ENCODE measurements at places on chromosomes 3 and 15.

GRCh38 chr3:59027607-59028006 is 22.2 kb downstream of the CFAP20DC start:
- DNase-seq: no peak

DNA sequence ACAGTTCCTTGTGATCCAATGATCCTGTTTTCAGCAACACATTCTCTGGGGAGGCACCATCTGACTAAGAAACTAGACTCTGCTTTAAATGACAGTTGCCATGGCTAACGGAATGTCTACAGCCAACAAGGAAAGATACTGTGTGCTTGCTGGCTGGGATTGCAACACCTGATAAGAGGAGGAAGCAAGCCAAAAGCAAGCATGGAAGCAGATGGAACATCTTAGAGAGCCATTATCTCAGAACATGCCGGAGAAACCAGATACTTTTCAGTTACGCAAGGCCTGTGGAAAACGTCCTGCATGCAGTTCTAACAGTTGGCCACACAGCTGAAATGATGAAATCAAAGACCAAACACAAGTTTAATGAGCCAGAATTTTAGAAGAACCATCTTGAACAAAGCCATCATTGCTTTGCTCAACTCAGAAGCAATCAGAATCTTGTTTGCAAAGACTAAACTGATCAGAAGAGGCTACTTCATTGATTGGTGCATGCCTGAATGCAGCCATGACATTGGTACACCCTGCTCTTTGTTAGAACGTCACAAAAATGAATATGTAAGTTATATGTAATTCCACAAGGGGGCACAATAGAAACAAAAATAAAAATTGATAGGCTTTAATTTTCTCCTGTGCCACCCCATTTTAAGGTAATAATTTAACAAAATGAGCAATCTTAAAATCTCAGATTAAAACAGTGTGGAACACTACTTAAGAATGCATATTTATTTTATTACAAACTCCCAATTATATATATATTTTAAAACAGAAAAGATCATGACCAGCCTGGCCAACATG is 50.8 kb downstream of the GXYLT2 start:
- DNase-seq: peak; percentile 60

DNA sequence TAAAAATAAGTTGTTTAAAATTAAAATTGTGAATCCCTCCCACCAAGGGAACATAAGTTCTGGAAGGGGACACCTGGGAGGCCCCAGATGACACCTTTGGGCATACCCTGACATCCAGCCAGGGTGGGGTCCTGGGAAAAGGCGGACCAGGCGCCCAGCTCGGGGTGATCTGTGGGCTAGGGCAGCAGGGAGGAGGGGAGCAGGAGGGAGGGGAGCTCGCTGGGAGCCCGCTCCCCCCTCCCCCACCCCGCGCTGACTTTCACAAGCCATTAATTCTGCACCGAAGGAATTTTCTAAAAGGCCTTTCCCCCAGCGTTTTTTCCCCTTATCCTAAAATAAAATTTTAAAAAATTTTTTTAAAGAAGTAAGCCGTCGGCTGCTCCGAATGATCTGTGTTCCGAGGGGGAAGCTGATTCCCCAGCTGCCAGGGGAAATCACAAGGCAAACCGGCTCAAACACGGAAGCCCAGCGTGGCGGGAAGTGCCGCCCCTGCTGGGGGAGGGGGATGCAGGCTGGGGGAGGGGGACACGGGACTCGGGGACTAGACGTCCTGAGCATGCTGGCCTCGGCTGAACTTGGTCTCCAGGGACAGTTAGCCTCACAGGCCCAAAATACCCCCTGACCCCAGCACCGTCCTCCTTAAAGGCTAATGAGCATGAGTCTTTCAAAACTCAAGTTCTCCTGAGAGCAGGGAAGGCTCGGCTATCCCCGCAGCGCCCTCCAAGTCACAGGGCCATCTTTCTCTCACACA is 13.9 kb downstream of the PLXND1 start:
- no peak for DNase-seq

DNA sequence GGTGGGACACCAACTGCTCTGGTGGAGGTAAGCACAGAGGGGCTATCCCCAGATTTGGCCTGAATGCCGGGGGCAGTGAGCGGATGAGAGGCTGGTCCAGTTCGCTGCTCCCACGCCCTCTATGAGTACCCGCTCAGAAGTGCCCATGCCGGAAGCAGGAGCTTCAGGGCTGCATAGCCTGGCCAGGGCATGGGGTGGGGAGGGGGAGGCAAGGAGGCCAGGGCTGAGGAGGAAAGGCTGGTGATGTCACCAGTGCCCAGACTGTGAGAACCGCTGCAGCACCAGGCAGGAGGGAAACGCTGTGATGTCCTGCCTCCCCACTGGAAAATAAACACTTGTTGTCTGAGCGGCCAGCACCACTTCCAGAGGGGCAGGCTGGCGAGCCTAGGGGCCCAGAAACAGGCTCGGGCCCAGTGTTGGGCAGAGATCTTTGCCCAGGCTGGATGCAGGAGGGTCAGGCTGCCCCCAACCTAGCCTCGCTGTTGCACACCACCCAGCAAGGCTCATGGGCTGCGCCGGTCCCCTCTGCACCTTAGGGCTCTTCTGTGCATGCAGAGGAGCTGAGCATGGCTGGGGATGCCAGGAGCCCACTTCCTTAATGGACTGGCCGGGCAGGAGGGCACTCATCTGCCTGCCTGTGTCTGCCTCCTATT is 10.9 kb upstream of the DLL4 start:
- DNase-seq: no peak

DNA sequence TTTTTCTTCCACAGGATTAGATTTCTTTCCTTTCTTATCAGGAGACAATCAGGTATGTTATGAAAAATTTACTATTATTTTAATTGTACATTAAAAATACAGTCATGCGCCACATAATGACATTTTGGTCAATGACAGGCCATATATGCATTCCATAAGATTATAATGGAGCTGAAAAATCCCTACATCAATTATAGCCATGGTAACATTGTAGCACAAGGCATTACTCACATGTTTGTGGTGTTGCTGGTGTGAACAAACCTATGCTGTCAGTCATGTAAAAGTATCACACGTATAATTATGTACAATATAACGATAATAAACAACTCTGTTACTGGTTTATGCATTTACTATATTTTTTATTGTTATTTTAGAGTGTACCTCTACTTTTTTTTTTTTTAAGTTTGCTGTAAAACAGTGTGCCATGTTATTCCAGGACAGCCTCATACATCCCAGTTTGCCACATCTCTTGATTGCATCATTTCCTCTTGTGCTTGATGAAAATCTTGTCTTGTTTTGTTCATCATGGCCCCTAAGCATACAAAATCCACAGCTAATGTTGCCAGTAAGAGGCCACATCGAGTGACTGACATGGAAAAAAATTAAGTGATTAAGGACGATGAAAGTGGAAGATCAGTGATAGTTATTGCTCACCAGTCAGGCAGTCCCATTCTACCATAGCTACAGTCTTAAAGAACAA is 21.4 kb downstream of the CALML4 start:
- no peak for DNase-seq

DNA sequence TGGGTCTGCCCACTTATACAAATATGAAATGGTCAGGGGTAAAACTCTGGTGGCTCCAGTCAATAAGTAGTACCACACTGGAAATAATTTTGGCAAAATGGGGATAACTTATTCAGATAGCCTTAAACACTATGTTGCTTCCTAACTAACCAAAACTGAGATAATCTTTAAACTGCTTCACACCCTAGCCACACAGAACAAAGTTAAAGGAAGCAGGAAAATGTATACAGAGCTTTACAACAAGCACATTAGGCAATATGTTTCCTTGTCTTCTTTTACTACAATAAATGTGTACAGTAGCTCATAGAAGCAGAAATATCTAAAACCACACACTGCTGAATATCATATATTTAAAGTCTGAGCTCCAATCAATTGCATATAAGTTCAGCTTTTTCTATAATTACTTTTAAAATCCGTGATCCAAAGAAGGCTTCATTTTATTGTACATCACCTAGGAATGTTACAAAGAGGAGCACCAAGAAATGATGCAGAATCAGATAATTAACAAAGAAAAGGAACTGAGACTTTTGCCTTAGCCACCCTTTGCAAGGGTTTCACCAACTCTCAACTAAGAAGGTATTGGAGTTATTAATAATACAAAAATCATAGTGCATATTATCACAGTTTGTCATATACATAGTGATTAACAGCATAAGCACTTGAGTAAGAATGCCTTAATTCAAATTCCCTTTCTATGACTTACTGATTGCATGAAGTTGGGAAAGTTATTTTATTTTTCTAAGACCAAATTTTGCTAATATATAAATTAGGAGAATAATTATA is 9.2 kb upstream of the SSR3 start:
- DNase-seq: no peak

All from CD4-positive, alpha-beta T cell treated with Interleukin-2 at 100 ng/mL for 4 hours (primary cell).